ENCODE measurements at places on chromosomes 11 and 22.

- DNase-seq, result peak; percentile 41
These were observed 54.2 kb downstream of the GRAMD4 start for GRCh38 chr22:46674367-46674781.

DNA sequence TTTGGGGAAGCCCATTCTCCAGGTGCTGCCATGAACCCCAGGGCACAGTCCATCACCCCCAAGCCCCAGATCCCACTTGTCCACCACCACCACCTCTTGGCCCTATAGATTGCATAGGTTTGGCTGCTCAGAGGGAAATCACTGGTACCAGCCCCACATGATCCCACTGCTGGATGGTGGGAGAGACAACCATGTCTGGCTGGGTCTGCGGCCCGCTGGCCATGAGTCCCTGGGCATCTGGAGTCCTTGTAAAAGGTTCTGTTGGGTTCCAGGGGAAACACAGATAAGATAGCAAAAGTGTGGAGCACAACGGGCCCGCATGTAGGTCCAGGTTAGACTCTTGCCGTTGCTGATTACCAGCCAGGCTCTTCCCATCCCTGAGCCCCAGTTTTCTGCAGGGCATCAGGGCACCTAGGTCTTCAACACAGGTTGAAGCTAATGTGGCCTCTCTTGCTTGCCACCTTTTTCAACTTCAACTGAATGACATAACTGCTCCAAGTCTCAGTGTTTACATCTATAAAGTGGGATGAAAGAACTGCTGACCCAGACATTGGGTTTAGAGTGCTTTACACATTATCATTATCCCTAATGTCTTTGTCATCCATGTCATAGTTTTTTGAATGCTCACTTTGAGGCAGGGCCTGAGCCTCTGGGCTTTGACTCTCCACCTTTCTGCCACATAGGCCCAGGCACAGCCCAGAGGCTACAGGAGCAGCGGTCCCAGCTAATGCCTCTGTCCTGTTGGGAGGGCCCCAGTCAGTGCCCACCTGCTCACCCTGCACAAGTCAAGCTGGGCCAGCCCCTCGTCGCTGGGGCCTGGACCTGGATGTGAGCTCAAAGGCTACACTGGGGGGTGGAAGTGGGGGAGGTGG lies 1.0 kb upstream of the TANGO2 start:
- no peak for DNase-seq

GRCh38 chr11:65546217-65546958 lies 11.8 kb downstream of the LTBP3 start:
- DNase-seq, result no peak

GRCh38 chr22:50526108-50526833 lies 873 bp upstream of the SCO2 start:
- peak; percentile 77 for DNase-seq

DNA sequence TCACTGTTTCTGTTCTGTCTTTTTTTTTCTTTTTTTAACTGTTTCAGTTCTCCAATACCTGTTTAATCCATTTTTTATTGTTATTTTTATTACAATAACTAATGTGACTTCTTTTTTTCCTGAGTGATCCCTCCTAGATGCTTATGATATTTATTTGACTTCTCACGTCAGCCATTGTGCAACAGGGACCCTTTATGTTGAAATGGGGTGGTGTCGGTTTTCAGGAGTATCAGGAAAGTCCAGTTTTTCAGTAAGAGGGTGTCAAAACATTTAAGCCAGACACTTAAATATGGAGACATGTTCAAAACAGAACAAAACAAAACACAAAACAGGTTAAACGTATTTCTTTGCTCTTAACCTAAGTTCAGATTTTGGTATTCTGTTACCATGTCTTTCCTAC lies 418.8 kb downstream of the DYNC2H1 start:
- DNase-seq, result no peak

- no peak for DNase-seq
These were observed 15.1 kb upstream of the LGR4 start for GRCh38 chr11:27487706-27488105.

DNA sequence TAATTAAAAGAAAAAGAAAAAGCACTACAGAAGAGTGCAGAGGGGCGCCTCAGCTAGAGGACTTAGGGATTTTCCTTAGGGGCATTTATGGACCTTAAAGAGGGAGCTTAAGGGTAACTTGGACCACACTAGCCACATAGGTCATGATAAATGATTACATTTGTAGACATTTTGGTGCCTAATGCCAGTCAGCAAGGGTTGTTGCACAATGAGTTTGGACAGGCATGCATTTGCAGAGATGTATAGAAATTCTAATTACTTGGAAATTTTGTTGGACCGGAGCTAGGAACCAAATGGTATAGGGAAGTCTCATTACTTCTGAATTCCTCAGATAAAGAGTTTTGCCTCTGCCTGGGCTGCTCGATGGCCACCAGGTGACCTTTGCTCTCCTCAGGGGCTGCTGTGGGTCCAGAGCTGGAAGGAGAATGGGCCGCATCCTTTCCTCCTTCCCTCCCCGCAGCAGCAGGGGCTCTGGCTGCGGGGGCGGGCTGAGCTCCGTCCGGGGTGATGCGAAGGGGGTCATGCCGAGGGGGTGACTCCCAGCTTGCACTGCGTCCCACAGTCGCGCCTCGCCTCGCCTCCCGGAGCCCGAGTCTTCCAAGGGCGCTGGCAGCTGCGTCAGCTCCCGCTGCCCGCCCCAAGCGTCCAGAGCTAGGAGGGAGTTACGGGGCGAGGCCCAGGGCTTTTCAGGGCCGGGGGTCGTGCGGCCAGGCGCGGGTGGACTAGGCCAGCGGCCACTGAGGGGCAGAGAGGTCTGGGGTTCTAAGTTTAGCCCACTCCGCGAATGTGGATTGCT lies 20.3 kb upstream of the MALAT1 start:
- no peak for DNase-seq

DNA sequence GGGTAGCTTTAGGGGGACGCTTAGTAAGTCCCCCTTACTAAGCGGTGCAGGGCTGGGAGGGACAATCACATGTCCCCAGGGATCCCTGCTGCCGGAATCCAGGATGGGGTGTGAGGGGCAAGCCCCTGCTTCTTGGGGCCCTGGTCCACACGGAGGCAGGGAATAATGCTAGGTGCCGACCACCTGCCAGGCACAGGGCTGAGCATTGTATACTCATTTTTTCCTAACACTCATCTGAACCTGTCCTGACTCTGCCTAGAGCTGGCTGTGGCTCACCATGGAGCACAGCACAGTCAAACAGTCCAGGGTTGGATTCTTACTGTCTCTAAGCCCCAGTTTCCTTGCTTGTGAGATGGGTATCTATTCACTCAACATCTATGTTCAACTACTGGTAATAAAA lies 1.4 kb upstream of the LTBP3 start:
- DNase-seq, result no peak

DNA sequence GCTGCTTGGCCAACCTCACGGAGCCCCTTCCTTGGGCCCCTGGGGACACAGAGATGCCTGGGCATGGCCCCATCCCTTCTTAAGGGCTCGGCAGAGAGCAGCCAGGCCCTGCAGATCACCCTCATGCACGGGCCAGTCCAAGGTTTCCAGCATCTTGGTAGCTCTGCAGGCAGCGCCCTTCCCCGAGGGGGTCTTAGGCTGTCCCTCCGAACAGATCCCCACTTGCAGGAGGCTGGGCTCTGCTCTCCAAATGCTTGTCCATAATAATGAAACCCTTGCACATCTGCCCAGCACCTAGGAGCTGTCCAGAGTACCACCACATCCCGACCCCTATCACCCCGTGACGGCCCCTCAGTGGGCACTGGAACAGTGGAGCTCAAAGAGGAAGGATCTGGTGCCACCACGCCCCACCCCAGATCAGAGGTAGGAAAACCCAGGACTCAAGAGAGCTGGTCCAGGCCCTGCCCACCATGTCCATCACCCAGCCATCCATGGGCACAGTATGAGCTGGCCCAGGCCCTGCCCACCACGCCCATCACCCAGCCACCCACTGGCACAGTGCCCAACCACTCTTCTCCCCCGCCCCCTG lies 92.5 kb upstream of the PRR5 start:
- no peak for DNase-seq
